Activated CD4-positive, alpha-beta T cell treated with anti-CD3 and anti-CD28 coated beads, Interleukin-2, amount 50 U/mL, for 4 hours (primary cell): ENCODE measurements at places on chromosomes 12 and 14.

- DNase-seq, result no peak
Observed at GRCh38 chr12:93745286-93745685, 68.1 kb downstream of the CRADD start.

GRCh38 chr12:88993651-88994050 is 358.6 kb downstream of the DUSP6 start:
- DNase-seq, result no peak

DNA sequence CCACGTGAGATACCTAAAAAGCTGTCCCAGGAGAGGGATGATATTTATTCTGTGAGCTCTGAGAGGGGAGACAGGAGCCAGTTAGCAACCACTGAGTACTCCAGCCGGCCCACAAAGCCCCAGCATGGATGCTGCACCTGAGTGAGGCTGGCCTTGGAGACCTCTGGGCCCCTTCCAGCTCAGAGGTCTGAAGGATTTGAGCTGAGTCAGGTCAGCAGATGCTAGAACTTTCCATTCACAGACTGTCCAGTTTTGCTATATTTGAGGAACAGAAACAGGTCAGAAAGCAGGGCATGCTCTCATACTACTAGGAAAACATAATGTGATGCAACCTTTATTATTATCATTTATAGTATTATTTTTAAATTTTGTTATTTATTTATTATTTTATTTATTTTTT is 15.0 kb upstream of the MAPKAPK5 start:
- no peak for DNase-seq

DNA sequence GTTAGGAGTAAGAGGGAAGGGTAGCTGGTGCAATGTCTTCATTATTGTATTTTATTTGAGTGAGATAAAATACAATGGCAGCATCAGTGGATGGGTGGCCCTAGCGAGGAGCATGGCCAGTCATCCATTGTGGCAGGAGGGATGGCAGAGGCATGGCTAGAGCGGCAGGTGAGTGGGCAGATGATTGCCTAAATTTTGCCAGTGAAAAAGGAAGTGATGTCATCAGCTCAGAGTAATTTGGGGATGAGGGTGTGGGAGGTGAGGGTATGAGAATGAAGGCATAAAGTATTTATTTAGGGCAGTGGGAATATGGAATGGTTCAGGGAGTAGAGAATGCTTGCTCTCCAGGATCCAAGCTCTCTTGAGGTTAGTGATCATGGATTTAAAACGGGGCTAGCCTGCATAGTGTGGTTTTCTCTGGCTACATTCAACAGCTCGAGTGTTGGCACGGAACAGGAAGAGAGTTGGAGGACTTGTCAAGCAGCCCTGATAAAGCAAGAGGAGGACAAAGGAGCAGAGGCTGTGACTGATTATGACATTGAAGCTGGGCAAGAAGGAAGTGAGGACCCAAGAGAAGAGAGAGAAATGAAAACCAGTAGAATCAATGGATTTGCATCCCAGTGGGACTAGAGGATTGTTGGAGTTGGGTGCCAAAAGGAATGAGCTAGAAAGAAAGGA is 18.7 kb upstream of the SERPINA6 start:
- DNase-seq, result no peak

DNA sequence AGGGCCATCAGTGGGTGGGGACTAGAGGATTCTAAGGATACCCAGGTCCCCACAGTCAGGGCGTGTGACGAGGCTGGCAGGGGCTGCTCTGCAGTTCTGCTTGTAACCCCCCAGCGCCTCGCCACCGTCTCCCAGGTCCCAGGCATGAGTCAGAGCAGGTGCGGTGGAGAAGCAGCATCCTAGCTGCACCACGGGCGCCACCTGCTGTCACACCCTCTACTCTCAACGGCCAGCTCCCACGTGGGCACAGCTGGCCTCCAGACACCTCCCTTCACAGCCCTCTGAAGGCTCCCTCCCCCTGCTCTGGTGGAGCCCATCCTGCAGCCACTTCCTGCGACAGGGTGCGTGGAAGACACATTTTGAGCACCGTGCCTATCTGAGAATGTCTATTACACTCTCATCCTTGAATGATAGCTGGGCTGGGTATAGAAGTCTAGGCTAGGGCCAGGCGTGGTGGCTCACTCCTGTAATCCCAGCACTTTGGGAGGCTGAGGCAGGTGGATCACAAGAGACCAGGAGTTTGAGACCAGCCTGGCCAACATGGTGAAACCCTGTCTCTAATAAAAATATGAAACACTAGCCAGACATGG is 6.9 kb upstream of the NUDT14 start:
- DNase-seq, result no peak

DNA sequence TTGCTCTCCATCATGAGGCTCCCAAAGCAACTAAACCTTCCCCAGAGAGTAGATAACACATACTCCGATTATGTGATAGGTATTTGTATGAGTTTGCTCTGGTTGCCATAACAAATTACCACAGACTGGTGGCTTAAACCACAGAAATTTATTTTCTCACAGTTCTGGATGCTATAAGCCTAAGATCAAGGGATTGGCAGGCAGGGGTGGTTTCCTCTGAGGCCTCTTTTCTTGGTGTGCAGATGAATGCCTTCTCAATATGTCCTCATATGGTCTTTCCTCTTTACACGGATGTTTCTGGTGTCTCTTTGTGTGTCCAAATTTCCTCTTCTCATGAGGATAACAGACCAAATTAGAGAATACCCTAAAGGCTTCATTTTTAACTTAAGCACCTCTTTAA is 285.8 kb upstream of the GRIP1 start:
- DNase-seq, result peak; percentile 15

- no peak for DNase-seq
Observed at GRCh38 chr12:79827484-79827883, 107.4 kb downstream of the PPP1R12A start.

DNA sequence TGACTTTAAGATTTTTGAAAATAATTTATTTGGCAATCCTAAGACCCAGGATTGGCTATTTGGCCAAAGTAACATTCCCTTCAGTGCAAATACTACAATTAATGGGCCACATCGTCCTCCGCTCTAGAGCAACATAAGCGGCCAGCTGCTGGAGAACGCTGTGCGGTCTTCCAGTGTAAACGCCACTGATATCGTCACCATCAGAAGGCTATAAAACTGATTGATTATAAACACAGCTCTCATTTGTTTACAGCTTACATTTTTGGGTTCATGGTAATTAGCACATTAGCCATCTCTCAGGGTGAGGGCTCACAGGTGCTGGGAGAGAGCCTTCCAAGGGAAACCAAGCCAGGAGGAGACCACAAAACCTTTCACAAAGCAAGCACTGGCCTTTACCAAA is 130.1 kb upstream of the BMP4 start:
- DNase-seq, result no peak

DNA sequence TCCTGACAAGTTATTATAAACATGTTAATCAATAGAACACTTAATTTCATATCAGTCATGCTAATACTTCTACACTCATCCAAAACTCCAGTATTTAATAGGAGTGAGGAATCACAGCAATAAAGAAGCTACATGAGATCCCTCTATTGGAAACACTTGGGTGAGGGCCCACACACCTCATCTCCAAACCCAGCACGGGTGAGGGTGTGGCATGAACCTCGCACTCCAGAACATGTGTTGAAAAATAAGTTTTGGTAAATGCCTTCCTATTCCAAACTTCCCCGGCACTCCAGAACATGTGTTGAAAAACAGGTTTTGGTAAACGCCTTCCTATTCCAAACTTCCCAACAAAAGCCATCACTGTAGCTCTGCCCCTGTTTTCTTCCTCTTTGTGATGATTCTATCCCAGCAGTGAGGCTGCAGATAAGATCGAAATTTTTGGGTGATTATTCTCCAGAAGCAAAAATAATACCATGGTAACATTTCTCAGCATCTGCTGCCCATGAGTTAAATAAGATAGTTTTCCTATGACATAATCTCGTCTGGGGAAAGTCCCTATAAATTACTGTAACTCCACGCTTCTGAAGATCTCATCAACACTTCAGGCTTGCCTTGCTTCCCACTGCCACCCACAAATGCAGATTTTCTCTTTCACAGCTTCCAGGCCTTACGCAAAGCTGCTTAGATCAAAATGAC is 24.4 kb upstream of the PTPRB start:
- no peak for DNase-seq

- DNase-seq, result no peak
Observed at GRCh38 chr12:27060740-27061139, 21.6 kb downstream of the C12orf71 start.
